CD14-positive monocyte (primary cell): ENCODE measurements at places on chromosomes 13 and 19.

DNA sequence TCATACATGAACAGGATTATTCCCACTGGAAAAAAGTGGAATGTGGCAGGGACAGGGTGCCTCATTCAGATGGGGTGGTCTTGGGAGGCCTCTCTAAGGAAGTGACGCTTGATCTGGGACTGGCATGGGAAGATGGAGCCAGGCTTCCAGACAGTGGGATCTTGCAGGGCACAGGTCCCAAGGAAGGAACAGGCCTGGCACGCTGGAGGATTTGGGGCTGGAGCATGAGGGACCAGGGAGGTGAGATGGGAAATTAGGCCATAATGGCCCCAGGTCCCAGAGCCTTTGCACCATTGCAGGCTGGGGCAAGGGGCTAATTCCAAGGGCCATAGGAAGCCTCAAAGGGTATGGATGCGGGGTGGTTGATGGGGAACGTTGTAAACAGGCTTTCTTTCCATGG lies 9.2 kb downstream of the ZNF536 start:
- no peak for DNase-seq

DNA sequence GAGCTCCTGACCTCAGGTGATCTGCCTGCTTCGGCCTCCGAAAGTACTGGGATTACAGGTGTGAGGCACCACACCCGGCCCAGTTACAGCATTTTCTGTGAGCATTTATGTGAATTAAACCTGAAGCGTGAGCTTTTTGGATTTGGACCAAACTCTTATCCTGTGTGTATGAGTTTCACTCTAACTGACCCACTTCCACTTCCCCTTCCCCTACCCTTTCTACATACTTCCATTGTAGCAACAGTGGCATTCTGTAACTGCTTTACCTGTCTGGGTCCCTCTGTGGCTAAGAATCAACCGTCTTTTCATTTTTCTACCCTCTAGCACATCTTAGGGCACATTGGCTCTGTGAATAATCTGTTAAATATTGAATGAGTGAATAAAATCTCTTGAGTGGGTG lies 16.2 kb downstream of the FRY start:
- peak; percentile 48 for DNase-seq

DNA sequence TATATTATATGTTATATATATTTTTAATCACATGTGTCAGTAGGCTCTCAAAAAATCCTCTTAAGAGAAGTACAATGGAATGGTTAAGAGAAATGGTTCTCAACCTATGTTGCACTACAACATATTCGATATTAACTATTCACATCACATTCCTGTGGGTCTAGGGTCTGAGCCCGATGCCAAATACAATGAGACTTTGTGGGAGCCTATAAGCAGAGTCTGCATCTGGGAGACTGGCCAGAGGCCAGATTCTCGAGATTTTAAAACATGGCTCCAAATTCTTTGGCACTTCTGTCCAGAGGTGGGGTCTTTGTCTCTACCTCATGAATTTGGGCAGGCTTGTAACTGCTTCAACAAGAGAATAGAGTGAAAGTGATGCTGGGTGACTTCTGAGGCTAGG lies 79.4 kb upstream of the NBEA start:
- no peak for DNase-seq

DNA sequence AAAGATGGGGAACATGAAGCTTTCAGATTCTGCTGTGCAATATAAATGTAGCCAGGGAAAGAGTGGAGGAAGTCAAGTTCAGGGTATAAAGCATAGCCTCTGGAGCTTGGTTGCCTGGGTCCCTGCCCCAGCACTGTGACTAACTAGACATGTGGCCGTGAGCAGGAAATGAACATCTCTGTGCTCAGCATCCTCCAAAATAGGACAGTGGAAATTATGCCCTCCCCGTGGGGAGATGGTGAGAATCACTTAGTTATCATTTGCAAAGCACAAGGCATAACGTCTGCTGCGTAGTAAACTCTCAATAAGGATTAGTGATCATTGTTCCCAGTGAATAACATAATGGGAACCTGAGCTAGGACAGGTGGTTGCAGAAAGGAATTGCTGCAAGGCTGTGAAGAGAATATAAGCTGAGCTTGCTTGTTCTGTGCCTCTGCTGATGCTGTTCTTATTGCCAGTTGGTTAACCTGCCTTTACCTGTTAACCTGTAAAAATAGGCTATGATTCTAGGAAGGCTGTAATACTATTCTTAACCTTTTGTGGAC lies 441.0 kb downstream of the COG6 start:
- DNase-seq, result no peak

DNA sequence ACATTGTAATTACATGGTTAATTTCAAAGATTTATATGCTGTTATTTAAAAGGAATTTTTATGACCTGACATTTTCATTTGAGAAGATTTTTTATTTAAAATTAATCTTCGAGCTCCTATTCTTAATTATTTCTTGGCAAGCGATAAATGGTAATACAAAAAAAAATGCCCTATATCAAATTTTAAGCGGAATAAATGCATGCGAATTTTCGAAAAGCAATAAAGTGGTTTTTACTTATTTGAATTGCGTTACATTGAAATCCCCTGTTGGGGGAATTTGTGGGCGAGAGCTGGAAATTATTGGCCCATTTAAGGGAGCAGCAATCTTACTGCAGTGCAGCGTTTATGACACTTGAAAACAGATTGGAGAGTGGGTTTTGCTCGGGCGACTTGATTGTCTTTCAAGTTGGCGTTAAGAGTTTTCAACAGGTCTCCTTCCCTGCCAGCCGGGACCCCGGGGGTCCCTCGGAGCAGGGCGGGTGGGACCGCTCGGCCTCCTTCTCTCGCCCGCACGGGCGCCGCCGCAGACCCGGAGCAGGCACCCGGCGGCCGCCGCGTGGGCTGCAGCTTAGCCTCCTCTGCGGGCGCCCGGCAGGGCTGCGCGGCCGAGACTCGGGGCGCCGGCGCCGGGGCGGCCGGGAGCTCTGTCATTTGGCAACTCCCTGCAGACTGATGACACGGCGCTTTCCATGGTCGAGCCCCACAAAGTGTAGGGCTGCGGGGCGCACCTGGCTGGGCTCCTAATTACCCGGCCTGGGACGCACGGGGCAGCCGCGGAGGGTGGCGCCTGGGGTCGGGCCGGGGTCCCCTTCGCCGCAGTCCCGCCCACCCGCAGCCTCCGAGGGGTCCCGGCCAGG lies 255.1 kb upstream of the SOX21 start:
- no peak for DNase-seq

- DNase-seq, result no peak
Observed at GRCh38 chr13:93851236-93851635, 624.6 kb downstream of the GPC6 start.

DNA sequence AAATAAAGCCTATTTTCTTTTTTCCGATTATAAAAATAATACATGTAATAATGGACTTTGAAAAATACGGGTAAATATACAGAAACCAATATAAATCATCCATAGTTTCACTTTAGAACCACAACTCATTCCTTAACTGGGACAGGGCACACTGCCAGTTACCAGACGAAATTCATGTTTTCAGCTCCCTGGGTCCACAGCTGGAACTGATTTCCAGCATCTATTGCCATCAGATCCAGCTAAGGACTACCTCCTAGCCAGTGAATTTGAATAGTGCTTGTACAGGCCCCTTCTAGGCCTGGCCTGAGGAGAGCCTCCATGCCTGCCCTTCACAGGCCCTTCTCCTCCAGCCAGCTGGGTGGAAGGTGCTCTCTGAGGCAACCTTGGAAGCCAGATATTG lies 30.0 kb upstream of the ATP12A start:
- no peak for DNase-seq

GRCh38 chr13:27953676-27954405 lies 15.3 kb downstream of the CDX2 start:
- DNase-seq, result peak; percentile 51

DNA sequence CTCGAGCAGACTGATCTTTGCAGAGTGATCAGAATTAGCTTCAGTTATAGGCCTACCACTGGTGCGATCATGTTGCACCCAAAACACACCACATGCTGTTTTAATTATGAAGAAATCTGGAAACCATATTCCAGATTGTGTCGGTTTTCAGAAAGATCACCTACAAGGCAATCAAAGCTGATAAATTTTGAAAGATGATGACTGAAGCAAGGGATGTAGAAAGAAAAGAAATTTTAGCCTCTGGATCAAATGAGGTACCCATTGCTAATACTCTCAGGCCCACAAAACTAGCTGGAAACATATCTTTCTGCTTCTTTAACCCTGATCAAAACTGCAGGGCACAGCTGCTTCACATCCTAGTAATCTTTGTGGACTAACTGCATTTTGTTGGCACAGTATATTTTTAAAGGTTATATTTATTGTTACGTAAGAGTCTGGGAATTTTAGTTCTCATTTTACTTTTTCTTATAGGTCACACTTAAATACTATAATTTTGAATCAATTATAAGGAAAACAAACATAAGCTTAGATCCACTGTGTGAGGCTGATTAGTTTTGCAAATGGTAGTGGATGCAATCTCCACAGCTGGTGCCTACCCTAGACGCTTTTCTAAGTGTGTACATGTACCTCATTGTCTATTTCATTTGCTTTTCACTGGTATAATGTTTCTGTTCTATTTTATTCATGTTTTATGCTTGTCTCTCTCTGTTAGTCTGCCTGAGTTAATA lies 150.9 kb downstream of the RGCC start:
- DNase-seq, result no peak

DNA sequence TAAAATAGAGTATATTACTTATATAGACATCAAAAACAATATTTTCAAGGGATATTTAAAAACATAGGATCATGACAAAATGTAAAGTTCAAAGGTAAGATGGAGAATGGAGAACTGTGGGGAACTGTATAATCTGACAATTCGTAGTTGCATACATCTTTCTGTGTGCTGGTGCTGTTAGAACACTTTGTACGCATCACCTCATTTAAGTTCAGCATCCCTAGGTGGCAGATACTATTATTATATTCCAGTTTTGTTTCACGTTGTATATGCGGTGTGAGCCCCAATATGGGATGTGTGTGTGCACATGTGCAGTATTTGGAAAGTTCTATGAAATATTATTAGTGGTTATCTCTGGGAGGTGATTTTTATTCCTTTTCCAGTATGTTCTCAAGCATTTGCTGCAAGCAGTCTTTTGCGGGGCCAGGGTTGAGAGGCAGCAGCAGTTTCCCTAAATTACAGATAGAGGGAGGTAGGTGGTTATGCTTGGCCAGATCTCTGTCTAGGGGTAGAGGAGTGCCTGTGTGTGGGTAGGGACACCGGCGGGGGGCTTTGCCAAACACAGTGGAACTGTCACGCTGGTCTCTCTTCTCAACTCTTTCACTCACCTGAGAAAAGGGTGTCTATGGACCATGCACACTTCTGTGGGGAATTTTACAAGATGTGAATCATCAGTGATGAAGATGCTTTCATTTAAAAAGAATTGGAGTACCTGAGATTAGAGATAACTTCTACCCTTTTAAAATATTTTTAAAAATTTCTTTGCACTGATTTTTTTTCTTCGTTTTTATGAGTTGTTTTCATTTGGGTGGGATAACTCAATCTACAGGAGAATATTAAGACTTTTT lies 55.6 kb upstream of the ALOX5AP start:
- DNase-seq, result no peak

- no peak for DNase-seq
Observed at GRCh38 chr19:18656337-18657086, 19.7 kb downstream of the KLHL26 start.

- no peak for DNase-seq
Observed at GRCh38 chr13:60090574-60090973, 73.2 kb downstream of the DIAPH3 start.

DNA sequence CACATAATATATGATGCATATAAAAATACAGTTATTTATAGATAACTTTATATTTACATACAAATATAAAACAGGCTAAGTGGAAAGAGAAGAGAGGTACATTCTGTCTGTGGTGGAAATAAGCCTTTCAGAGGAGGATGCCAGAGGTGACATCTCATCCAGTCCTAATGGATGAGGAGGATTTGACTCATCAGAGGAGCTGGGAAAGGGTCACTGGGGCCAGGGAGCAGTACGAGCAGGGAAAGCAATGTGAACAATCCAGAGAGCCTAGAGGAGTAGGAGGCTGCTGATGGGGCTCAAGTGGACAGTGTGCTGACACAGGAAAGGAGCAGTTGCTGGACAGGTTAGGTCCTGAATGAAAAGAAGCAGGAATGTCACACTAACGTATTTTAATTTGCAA lies 18.6 kb downstream of the NALCN start:
- DNase-seq, result no peak

DNA sequence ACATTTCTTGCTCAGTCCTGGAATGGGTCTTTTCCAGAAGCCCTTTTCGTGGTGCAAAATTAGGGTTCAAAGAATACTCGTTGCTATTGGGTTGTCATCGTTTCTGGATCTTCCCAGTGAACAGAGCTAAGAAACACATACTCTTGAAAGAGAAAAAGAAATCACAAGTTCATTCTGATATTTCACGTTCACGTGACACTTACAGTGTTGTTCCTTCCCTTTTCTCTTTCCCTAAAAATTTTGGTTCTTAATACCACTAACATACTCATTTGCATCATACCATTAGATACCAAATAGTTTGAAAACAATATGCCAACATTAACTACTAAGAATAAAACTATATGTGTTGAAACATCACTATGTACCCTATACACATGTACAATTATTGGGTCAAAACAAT lies 13.4 kb upstream of the GTF2F1 start:
- no peak for DNase-seq

DNA sequence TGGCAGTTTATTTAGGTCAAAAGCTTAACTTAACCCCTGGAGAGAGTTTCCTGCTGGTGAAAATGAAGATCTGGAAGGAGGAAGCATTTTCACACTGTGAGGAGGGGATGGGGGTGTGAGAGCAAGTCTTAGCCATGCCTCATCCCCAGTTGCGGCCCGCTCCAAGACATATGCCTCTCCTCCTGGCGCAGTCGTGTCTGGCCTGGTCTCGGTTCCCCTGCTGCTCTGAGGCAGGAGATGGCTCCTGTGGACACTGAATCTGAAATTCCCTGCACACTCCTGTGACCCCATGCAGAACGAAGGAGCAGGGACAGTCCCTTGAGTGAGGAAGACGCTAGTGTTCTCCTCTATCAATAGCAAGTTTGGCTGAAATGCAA lies 360 bp upstream of the ZNF69 start:
- peak; percentile 1 for DNase-seq

DNA sequence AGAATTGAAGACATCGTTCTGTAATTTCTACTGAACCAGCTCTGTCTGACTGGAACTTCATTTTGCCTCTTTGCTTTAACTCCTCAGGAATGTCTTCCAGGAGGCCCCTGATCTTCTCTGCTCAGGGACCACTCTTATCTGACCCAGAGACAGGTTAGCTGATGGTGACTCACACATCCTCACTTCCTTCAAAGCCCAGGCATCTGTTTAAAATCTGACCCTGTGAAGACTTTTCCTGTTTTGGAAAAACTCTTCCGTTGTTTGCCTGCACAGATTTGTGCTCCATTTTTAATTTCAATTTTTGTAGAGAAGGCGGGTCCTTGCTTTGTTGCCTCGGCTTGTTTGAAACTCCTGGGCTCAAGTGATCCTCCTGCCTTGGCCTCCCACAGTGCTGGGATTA lies 1.6 kb downstream of the ARL11 start:
- DNase-seq, result peak; percentile 29
